ENCODE measurements at places on chromosomes 7 and 10.

GRCh38 chr10:124705817-124706461 lies 38.2 kb downstream of the FAM53B start:
- DNase-seq: no peak

GRCh38 chr7:147535701-147536111 lies 1054.9 kb upstream of the C7orf33 start:
- peak; percentile 74 for DNase-seq

DNA sequence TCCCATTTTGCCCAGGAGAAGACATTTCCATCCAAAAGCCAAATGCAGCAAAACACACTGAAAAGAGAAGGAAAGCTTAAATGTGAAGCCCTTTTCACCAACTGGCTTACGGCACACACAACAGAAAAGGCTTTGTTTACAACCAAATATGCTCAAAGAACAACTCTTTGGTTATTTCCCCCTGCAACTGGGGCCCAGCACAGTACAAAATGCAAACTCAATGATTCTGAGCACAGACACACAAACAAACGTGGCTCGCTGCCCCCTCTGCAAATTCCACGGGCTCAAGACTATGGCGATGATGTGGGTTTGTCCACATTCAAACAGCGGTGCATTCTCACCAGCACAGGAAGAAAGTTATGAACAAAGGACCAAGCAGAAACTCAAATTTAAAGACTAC lies 5.3 kb downstream of the CPXM2 start:
- no peak for DNase-seq

DNA sequence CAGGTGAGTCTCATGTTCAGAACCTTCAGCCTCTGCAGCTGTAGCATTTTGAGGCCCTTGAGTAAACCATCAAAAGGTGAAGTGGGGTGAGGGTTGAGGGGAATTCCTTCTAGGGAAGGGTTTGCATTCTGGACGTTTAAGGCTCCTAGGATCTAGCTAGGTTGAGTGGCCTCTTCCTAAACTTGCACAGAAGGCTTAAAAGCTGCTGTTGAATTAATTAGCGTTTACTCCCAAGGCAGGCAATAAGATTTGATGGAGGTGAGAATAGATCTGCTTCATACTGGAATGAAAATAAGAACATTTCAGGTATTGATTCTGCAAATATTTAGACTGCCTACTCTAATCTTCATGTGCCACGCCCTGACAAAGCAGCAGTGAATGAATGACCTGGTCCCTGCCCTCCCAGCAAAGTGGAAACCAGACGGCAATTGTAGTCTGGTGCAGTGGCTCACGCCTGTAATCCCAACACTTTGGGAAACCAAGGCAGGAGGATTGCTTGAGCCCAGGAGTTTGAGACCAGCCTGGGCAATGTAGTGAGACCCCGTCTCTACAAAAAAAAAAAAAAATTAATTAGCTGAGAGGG lies 11.4 kb upstream of the KPNA7 start:
- no peak for DNase-seq

DNA sequence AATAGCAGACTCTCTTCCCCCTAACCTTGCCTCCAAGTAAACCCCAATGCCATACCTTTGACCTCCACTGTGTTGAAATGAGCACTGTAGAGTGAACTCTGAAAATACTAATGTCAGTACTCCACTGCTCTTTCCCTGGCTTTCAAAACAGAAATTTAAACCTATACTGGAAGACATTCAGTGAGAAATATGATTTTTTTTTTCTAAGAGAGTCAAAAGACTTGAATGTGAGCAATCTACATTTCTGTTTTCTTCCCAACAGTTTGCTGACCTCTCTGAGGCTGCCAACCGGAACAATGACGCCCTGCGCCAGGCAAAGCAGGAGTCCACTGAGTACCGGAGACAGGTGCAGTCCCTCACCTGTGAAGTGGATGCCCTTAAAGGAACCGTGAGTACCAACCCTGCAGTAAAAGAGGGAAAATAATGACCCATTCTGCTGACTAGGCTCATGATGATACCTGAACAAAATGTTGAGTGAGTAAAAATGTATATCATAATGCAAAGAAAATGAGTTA lies 6.4 kb downstream of the VIM start:
- DNase-seq: no peak

- no peak for DNase-seq
Measured at GRCh38 chr7:101465576-101466196, 103.0 kb downstream of the COL26A1 start.

GRCh38 chr7:17440831-17441230 lies 142.4 kb downstream of the AHR start:
- DNase-seq: no peak

DNA sequence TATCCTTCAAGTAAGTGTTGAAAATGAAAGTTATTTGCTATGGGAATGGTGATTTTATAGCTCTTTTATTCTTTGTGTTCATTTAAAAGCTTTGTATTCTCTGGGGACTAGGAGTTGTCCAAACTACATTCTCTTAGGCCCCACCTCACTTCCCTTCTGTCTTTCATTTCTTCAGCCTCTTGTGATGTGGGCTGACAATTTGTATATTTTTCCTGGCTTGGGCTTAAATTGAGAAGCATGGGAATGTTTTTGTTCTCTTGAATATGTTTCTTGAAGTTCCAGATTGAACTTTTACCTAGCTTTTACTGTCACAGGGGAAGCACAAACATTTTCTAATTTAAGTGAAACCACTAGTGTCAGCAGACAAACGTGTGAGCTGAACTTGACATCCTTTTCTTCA lies 27.9 kb downstream of the BBS9 start:
- peak; percentile 56 for DNase-seq
